CD4-positive, alpha-beta T cell treated with Interferon gamma for 1 hour (primary cell): ENCODE measurements at places on chromosomes 1 and 21.
A peak's percentile ranks its signal among the peaks of the same experiment; 100 is the strongest.

DNA sequence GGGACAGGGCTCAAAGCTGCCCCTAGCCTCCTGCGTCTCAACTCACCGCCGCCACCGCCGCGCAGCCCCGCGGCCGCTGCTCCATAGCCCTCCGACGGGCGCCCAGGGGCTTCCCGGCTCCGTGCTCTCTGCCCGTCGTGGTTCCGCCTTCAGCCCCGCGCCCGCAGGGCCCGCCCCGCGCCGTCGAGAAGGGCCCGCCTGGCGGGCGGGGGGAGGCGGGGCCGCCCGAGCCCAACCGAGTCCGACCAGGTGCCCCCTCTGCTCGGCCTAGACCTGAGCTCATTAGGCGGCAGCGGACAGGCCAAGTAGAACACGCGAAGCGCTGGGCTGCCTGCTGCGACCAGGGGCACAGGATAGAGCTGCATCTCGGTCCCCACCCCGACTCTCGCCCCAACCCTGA lies at the start of gene TNFRSF25:
TSS of gene TNFRSF25 (minus strand) at position 151 of the 400 bp plus-strand sequence. CDS start at position 85, 66 bp downstream.
- DNase-seq: peak; percentile 62

GRCh38 chr1:154682254-154682653 lies 74.3 kb upstream of the ADAR start:
- no peak for DNase-seq

DNA sequence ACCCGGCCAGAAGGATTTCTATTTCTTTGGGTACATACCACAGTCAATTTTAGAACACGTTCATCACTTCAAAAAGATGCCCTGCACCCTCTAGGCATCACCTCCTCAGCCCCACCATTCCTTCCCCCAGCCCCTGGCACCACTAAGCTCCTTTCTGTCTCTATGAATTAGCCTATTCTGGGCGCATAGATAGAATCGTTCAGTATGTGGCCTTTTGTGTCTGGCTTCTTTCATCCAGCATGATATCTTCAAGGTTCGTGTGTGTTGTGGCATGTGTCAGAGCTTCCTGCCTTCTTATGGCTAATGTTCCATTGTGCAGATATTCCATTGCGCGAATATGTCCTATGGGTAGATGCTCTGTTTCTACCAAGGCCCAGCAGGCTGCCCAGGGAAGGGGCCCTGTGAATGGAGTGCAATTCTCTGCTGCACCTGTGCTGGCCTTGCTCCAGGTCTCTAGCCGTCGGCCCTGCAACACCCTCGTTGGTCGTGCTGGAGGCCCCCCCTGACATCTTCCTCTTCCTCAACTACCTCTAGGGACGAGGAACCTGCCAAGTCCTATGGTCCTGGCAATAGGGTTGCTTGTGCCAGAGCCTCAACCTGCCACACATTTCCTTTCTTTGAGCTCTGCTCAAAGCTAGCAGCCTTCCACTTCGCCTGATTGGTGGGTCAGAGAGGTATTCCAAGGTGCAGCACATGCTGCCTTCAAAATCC lies 113.5 kb downstream of the RIPK4 start:
- DNase-seq: no peak

DNA sequence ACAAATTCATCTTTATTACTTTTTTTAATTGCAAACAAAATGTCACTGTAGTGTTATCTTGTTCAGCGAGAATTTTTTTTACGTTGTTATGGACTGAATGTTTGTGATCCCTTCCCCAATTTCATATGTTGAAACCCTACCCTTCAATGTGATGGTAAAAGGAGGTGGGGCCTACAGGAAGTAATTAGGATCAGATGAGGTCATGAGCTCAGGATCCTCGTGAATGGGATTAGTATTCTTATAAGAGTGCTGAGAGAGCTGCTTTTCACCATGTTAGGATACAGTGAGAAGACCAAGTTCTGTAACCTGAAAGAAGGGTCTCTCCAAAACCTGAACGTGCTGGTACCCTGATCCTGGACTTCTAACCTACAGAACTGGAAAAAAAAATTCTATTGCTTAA lies 646.0 kb upstream of the TMPRSS15 start:
- no peak for DNase-seq

DNA sequence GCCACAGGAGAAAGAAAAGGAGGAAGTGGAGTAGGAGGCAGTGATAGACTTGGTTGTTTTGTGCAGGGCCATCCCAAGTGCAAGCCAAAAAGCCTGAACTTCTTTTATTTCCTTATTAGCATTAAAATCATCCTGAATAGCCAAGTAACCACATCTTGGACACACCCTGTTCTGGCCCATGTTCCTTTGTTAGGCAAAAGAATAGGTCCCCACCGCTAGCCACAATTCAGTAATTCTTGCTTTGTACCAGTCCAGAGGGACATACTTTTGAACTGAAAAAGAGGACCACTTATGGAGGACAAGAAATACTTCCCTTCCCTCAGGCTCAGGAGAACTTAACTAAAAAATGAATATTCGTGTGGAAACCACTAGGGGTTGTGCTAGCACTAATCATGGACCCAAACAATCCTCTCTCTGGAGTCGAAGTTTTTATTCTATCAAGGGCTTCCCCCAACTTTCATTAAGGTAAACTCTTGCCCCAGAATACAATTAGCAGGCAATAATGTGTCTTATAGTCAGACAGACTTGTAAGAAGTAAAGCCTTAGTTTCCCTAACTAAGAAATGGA lies 19.4 kb downstream of the TNFSF4 start:
- no peak for DNase-seq

GRCh38 chr1:84505493-84506001 lies 639 bp upstream of the SPATA1 start:
- DNase-seq: no peak

GRCh38 chr1:71861022-71861421 lies 421.3 kb downstream of the NEGR1 start:
- DNase-seq: no peak
